ENCODE measurements at places on chromosomes 3 and 15.
A peak's percentile ranks its signal among the peaks of the same experiment; 100 is the strongest.

- no peak for DNase-seq
These were observed 347.7 kb downstream of the FOXP1 start for GRCh38 chr3:71235846-71236245.

GRCh38 chr3:110526777-110527727, 544.6 kb upstream of the NECTIN3 start:
- DNase-seq = no peak

DNA sequence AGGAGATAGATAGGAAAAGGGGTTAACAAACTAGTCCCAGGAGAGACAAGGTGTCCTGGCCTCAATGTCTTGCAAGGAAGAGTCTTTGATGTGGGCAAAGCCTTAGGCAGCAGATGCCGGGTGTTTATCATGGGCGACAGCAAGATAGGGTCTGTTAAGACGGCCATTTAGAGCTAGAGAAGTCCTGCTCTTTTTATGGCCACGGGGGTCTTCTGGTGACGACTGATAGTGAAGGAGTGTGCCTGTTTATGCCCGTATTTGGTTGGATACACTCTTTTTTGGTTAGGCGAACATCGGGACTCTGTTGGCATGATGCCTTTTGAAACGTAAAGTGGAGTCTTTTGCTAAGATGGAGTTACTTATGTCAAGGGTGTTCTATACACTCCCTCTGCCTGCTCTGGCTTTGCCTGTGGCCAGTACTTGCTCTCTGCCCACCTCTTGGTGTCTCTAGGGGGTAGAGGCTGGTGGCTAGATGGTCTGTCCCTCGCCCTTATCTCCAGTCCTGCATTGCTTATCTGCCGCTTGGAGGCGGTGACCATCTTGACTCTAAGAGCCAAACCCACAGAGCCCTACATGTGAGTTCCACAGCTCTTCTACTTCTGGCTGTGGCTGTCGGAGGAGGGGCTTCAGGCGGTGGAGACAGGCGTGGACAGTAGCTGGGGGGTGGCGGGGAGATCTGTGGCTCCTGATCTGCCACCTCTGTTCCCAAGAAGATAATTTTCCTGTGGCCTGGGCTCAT, 55.8 kb upstream of the ZBTB38 start:
- DNase-seq = no peak

DNA sequence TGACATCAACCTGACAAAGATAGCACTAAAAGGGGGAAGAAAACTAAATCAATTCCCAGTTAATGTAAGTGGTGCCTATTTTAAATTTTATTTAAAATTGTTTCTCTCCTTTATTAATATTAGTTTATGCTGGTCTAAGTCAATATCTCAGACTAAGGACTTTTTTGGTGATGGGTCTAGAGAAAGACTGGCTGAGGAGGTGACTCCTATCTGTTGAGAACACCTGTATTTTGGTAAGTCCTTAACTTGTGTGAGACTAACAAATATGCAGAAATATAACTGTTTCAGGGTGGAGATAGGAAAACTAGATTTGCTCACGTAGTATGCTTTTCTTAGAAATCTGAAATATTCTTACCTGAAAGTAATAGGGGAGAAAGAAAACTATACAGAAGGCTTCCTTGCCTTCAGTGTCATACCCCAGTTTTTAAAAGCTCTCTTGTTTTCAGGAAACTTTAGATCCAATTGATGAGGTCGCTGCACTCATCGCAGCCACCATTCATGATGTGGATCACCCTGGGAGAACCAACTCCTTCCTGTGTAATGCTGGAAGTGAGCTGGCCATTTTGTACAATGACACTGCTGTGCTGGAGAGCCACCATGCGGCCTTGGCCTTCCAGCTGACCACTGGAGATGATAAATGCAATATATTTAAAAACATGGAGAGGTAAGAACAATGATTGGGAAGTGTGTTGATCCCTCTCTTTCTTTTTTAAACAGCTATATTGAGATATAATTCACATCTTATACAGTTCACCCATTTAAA, 138.9 kb downstream of the PDE8A start:
- DNase-seq = no peak

DNA sequence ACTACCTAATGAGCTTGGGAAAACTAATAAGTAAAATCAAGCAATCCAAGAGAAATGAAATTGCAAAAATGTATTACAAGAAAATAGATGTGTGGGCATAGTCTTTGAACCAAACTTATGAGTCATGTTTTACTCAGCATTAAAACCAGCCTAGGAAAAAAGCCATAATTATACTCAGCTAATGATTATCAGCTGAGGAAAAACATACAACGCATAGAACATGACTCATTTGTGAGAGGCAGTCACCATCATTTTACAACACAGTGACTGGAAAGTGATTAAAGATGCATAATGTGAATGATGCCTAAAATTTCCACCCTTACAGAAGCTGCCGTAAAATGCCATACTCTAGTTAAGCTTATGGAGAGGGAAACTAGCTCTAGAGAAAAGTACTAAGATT, 238.0 kb upstream of the EOMES start:
- no peak for DNase-seq

DNA sequence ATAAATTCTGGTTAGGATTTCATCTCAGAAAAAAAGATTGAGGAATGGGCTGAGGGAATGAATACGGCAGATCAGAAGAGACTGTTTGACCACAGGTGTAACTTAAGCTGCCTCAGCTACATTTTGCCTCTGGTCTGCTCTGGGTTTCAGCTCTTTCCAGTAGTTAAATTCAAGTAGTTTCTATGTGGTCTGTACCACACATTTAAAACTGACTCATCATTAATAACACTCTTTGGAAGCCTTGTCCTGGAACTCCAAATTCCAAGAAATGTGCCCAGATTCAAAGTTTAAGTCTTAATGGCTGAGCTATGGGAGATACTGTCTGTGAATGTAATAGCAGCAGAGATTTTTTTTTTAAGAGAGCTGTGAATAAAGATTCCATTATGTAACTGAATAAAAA, 133.1 kb upstream of the IGSF10 start:
- no peak for DNase-seq

- DNase-seq = no peak
These were observed 71.3 kb downstream of the SV2B start for GRCh38 chr15:91171334-91171733.

- no peak for DNase-seq
These were observed 55.6 kb downstream of the SLC6A6 start for GRCh38 chr3:14457999-14458398.

DNA sequence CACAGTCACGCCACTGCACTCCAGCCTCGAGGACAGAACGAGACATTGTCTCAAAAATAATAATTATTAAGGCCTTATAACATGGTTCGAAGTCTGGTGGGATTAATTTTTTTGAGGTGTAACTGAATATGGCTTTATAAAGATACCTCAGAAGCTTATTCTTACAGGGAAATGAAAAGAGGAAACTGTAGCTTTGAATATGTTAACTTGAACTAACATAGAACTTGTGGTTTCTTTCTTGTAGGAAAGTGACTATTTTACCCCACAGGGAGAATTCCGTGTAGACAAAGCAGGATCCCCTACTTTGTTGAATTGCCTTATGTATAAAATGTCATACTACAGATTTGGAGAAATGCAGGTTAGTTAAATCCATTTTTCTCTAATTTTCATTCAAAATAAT, 96.3 kb downstream of the STT3B start:
- DNase-seq = no peak

- no peak for DNase-seq
These were observed 47.7 kb upstream of the FMN1 start for GRCh38 chr15:33242165-33242564.

DNA sequence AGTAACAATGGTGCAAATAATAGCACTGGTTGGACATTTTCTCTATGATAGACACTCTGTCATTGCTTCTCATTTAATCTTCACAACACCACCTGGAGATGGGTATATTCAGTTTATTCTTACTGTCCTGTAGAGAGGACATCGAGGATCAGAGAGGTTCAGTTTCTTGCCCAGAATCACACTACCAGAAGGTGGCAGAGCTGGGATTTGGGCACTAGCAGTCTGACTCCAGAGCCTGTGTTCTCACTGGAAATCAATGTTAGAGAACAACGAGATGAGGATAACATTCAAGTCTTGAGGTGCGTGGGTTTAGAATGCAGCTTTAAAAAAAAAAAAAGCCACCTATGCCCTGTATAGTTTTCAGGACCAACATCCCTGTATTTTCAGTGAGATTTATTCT, 127.8 kb downstream of the SYNPR start:
- DNase-seq = no peak

DNA sequence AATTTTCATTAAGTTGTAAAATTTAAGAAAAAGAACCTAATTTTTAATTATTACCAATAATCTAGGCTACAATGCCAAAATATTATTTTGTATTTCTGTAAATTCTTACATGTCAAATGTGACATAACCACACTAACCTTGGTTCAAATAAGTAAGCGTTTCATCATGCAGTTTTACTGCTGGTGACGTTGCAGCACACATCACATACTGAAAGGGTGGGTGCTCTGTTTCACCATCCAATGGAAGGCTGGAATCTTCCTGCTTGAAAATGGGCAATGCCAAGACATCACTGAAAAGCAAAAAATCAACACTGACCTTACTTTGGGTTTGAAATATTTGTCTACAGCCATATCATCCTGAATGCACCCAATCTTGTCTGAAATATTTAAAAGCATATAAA, 14.8 kb downstream of the UBP1 start:
- DNase-seq = no peak

DNA sequence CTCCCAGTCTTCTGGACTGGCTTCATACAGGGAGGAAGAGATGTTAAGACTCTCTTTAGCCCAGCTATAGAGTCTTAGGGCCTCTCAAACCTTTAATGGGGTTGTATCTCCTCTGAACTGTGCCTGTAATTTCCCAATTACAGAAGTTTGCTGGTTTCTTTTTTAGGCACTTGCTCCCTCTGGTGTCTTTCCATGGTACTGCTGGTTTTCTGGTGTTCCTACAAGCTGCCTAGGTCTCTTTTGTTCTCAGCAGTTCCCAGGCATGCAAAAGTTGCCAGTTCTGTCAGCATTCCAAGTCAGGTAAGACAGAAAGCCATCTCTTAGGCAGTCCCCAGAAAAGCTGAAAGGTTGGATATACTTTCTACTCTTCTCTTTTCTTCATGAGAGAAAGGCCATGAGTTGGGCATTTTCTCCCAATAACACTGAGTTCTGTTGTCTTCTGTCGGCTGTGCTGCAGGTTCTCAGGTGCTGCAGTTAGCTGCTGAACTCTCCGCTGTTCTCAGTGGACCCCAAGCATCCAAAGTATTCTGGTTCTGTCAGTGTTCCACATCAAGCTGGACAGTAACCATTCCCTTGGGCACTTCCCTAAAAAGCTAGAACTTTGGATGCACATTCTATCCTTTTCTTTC, 54.4 kb upstream of the EHHADH start:
- DNase-seq = peak; percentile 4

GRCh38 chr3:125203731-125204130, 8.8 kb downstream of the SLC12A8 start:
- no peak for DNase-seq

DNA sequence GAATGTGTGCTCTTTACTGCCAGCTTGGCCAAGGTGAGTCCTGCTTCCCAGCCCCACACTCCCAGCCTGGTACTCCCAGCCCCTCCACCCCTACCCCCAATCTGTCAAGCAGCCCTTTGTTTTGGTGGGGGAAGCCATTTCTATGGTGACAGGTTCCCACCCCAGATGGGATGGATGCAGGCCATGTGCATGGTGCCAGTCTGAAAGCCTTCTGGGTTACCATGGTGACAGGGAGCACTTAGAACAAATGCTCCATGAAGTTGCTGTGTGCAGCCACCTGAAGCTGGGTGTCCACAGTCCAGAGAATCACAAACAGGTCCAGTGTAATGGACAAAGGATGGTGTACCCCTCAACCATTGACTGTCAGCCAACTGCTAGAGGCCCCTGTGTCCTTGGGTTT, 19.1 kb upstream of the VILL start:
- DNase-seq = no peak

DNA sequence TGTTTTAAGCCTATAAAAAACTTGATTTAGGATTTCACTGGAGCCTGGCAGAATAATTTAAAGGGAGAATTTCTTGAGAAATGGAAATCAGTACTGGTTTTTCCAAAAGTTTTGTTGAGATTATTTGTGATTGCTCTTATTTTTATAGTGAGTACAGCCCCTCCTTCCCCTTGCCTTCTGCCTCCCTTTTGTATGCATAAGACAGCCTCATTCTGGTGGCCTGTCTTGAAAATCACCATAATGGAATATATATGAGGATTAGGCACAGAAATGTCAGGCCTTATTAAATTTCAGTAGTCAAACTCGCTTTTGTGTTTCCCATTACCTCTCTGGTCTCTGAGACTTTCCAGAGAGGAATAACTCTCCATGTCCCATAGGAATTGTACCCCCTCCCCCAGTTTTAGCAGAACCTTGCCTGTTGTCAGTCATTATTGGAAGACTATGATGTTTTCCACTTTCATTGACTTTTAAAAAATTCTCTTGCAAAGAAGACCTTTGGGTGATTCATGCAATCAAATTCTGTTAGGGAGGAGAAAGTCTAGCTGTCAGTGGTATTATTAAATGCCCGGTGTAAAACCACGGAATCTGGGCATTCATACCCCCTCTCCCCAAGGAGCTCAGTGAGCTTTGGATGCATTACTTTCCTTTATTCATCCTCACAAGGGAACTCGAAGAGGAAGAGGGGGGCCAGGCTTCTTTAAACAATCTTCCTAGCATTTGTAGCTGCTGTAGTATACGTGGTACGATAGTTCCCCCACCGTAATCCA, 171.6 kb upstream of the TSC22D2 start:
- DNase-seq = no peak

- DNase-seq = no peak
These were observed 5.7 kb upstream of the CCR5 start for GRCh38 chr3:46365041-46365440.

DNA sequence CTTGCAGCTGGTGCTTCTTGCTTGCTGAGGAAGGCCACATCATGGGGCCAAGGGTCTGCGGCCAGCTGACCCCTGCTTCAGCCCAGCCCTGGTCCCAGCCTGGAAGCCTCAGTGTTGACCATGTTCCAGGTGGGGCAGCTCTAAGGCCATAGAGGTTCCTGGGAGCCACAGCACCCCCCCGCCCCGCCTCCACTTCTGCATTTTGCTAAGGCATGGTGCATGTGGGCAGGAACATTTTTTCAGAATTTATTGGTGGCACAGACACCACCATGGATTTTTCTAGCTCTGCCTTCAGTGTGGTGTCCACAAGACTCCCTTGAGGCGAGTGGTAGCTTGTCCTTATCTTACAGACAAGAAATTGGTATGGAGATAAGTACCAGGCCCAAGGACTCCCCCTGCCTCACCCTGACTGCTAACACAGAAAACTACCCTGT, 1.9 kb upstream of the CHST14 start:
- no peak for DNase-seq

GRCh38 chr3:71512000-71512399, 71.5 kb downstream of the FOXP1 start:
- peak; percentile 4 for DNase-seq

GRCh38 chr3:194255252-194256039, 95.7 kb downstream of the CPN2 start:
- peak; percentile 9 for DNase-seq

DNA sequence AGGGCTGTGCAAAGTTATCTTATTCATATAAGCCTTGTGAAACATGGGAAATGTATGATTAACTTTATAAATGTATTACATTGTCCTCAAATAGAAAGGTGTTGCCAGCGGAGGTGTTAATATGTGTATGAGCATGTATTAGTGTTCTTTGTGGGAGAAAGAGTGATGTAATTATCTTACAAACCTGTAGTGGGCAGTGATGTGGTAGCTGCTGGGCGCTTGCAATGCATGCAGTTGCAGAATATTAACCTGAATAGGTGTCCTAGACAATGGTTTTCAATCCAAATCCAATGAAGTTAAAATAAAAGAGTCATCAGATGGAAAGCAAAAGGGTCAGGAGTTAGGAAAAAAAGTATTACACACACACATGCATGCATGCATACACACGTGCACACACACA, 881.3 kb upstream of the CADM2 start:
- DNase-seq = no peak
